ENCODE measurements at places on chromosomes 1 and 21.

DNA sequence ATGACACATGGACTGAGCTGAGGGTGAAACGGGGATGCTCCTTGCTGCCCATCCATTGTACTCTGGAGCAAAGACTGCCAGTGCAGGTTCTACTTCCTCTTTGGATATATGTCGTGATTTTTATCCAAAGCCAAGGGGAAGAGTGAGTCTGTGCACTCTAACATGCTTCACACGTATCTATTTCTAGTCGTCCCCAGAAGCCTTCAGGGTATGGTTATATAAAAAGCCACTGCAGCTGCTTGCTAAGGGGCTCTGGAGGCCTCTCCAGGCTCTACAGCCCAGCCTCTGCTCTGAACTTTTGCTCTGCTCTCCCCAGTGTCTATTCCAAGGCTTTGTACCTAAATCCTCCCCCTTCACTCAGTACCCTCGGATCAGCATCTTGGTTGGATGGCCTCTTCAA, 20.1 kb downstream of the PAFAH2 start:
- no peak for DNase-seq

DNA sequence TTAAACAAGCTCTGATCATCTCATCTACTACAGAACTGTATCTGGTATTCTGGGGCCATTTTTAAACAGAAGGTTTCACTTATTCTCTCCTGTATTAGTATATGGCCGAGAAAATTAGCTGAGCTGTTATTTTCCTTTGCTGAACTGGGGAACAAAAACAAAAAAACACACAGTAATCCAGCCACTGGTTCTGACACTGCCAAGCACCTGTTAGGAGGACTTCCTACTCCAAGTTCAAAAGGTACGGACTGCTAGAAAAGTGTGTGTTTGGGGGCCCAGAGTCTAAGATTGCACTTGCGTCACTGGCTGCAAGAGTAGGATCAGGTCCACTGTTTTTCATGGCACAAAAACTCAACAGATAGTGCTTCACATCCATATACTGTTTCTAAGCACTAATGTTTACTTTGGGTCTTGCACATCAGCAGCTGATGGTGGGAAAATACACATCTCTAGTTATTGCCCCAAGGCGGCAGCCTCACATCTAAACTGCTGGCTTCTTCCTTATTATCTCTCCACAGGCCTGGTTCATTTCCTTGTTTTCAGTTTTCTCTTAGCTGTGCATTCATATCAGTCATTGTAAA, 226.1 kb downstream of the FGGY start:
- DNase-seq, result no peak

GRCh38 chr1:240435996-240436566, 175.9 kb downstream of the GREM2 start:
- DNase-seq, result no peak

GRCh38 chr21:45507888-45508508, 34.2 kb downstream of the SLC19A1 start:
- DNase-seq, result no peak

- DNase-seq, result no peak
Observed at GRCh38 chr1:201092738-201093137, 19.5 kb downstream of the CACNA1S start.

DNA sequence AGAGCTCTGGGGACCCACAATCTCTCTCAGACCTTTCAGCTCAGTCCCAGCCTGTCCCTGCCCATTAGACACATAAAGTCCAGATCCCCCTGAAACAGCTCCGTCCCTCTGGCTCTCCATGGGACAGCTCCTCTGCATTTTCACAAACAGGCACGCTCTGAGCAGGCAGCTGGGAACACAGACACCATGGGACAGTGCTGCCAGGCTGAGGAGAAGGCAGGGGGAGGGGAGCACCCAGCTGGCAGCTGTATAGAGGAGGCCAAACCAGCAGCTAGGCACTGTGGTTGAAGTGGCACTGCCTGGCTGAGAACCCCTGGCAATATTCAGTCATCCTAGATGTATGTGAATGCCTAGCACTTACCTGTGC, 2.0 kb downstream of the TMEM63A start:
- no peak for DNase-seq

DNA sequence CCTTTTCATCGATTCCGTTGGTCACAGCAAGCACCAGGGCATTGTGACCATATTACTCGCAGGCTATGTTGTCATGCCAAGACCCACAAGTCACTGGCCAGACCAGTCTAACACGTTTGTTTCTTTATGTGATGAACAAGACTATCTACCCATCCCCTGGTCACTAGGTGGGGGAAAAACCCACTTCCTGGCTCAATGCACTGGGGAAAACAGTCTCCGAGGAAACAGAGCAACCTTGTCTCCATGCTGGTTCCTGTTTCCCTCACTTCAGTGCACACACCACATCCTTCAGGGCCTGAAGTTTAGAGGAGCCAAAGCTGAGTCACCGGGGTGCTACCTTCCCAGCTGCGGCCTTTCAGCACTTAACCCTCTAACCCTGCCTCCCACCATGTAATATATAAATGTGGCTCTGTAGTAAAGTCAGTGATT, 20.9 kb downstream of the ERICH3 start:
- DNase-seq, result no peak

- no peak for DNase-seq
Observed at GRCh38 chr1:59104191-59104760, 192.6 kb upstream of the FGGY start.

DNA sequence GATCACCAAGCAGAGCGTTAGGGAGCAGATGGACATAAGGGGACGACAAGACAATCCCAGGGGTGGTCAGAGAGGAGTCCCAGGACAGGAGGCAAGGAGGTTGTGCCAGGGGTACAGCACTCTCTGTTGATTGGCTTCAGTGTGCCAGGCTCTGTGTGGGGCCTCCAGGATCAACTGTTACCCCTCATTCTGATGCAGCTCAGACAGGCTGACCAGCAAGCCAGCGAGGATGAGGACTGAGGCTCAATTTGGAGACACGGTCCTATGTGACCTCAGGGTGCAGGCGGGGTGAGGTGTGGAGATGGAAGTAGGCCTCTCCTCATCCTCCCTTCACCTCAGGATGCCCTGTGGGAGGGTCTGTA, 4.0 kb downstream of the HYI start:
- DNase-seq, result no peak

DNA sequence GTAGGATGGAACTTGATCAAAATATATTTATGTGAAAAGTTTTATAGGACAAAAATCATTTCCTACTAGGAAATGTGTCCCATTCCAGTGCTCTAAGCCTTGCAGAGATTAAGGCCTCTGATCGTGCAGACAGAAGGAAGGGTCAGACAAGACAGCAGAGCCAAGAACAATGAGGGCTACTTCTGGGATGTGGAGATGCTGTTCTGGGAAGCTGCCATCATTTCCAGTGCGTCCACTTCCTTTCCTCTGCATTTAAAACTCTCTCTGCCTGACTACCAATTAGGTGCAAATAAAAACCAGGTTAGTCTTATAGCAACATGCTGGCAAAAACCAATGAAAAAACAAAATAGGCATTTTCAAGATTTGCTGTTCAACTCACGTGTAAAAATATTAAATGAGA, 36.1 kb downstream of the BEND5 start:
- no peak for DNase-seq

- no peak for DNase-seq
Observed at GRCh38 chr1:29991025-29991424, 732.4 kb downstream of the MATN1 start.

- no peak for DNase-seq
Observed at GRCh38 chr1:69191335-69191734, 376.4 kb upstream of the LRRC7 start.

- no peak for DNase-seq
Observed at GRCh38 chr1:65429806-65430205, 9.3 kb downstream of the LEPR start.

GRCh38 chr1:8627728-8628127, 189.7 kb downstream of the RERE start:
- DNase-seq, result no peak

DNA sequence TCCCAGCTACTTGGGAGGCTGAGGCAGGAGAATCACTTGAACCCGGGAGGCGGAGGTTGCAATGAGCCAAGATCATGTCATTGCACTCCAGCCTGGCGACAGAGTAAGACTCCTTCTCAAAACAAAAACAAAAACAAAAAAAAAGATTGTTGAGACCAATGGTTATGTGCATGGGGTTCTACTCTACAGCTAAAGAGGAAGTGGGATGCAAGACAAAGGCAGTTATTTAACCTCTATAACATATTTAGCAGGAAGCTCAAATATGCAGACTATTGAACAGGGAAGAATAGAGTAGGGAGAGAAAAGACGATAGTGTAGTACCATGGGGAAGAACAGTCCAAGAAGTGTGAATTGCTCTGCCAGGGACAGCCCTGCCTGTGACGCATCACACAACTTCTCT, 227.7 kb downstream of the SMYD3 start:
- DNase-seq, result no peak

DNA sequence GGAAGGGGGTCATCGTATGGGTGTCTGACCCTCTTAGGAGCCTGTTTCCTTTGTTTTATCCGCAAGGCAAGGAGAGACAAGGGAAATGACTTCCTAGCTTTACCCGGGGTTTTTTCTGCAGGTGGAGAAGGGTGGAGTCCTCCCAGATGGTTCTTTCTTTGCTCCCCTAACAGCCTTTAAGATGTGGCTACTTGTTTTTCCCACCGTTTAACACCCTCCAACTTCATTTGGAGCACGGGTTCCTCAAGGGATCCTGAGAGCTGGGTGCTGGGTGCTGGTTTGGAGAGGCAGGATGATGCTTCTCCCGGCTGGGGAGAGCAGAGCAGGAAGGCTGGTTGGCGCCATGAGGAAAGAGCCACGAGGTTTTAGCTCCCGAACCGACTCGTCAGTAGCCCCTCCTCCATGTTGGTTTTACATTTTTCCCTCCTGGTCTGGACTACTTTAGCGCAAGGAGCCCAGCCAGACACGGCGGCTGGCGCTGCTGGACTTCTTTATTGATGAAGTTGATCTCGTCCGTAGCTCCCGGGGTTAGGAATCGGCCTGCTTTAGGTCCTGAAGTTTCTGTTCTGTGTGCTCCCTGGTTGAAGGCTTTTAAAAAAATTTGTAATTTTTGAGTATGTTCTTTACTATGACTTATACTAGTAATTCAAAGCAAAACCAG, 1.4 kb downstream of the UCK2 start:
- peak; percentile 1 for DNase-seq

DNA sequence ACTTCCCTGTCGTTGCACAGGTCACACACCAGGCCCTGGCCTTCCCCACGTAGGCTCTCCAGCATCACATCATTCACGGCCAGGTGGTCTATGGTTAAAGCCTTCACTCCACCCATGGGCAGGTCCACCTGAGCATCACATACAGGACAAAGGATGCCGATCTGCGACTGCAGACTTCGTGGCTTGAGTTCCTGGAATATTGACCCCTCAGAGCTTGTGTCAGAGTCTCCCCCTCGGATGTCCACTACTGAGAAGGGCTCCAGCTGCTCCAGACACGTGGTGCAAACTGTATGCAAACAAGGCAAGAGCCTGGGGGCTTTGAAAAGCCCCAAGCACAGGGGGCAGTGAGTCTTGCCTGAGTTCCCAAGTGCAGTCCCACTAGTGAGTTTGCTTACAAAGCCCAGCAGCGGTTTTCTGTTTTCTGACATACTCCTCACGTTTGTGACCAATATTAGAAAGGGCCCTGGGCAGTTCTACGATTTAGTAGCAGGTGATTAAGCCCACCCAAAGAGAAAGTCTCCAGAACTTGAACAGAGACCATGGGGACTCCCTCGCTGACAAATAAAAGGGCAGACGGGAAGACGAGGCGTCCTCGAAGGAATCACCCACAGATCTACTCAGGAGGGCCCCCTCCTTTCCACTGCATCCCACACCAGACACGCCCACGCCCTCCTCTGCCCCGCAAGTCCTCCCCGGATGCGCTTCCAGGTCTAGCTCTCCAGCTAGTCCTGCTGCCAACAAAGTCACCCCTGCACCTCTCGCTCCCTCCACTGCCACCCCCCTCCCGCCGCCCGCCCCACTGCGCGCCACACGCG, 568 bp downstream of the TRIM45 start:
- peak; percentile 5 for DNase-seq

DNA sequence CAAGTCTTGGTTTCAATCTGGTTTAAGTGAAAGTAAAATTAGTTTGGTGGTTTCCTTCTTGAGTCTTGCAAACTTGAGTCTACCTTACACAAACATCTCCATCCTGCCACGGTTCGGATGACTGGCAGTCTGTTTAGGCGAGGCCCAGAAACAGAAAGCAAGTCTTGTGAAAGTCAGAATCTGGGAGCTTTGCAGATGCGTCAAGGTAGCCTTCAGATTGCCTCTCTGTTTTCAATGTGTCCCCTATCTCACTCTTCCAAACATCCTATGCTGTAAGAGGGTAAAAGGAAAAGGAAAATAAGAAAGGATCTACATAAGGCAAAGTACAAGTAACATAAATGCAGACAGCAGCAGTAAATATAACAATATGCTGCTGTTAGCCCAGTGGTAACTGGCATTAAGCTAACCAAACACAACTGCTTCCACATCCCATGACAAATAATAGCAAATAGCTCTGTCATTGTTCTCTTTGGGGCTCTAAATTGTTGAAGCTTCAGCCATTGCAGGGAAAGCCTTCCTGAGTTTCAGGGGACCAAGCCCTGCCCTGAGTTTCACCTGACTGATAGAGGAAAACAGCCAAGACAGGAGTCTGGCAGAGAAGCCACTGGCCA, 26.2 kb upstream of the C1orf105 start:
- DNase-seq, result peak; percentile 51

- DNase-seq, result no peak
Observed at GRCh38 chr1:20271498-20272400, 18.9 kb upstream of the VWA5B1 start.

- DNase-seq, result no peak
Observed at GRCh38 chr1:18032172-18032859, 75.3 kb upstream of the IGSF21 start.

DNA sequence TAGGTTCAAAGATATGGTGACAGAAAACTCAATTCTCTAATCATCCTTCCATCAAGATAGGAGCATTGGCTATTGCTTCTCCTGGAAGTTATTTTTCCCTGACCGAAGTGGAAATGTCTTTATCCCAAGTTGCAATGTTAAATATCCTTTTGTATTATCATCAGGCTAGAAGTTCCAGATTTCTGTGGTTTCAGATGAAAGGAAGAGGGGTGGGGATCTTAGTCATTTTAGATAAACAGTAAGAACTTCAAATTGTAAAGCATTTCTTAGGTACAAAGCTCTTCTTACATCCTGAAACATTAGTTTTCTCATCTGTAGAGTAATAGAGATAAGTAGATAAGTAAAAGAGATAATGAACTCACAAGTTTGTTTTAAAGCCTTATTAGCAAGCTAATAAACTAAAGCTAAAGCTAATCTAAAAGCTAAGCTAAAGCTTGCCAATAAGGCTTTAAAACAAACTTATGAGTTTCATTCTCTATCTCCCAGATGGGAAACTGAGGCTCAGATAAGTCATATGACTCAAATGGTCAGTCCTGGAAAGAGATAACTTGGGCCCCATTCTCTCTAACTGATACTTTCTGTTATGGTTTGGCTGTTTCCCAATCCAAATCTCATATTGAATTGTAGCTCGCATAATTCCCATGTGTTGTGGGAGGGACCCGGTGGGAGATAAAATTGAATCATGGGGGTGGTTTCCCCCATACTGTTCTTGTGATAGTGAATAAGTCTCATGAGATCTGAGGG, 99.2 kb upstream of the KCNK2 start:
- no peak for DNase-seq

DNA sequence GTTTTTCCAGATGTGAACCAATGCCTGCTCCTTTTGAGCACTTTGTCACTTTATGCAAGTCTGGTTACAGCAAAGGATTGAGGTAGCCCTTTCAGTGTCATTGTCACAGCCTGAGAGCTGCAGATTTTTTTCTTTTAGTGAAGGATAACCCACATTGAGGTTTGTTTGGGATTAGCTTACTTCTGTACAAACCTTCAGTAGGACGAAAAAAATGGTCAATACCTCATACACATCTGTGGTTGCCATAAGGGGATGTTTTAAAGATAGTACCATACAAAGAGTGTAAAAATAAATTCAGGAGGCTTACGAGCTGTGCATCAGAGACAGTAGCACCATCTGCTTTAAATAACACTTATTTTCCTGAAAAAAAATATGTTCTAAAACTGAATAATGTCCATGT, 566.0 kb downstream of the AJAP1 start:
- no peak for DNase-seq

All from stimulated activated CD4-positive, alpha-beta T cell treated with anti-CD3 and anti-CD28 coated beads, Interleukin-12 subunit alpha, Interleukin-12 subunit beta, amount 100 ng/mL, for 48 hours (primary cell).